ENCODE measurements at places on chromosomes 3 and 15.

DNA sequence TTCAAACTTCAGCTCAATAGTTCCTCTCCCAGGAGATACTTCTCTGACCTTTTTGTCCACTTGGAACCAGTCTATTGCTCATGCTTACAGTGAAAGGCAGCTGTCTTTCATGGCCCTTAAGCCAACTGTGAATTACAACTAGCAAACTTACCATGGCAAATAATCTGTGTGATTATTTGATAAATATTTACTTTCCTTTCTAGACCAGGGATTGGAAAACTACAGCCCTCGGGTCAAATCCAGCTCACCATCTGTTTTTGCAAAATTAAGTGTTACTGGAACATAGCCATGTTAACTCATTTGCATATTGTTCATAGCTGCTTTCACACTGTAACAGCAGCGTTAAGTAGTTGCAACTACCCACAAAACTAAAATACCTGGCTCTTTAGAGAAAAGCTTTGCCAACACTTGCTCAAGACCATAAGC lies 289.1 kb upstream of the MCTP2 start:
- DNase-seq: no peak

DNA sequence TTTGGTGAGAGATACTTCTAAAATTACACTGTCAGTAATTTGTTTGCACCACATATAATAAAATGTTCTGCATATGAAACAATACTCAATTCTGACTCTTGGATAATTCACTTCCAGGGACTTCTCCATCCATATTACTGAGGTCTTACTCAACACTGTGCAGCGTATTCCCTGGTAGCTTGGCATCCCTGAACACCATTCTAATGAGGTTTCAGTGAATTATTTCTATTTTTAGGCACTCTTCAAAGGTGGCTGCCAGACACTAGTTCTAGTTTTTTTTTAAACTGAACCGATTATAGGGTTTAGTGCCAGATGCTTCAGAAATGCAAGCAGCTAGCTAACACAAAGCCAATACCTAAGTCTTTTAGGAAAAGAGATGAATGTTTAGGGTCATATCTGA lies 283.3 kb downstream of the FEZF2 start:
- no peak for DNase-seq

- no peak for DNase-seq
Observed at GRCh38 chr3:146223401-146224373, 27.2 kb downstream of the PLSCR4 start.

- DNase-seq: no peak
Observed at GRCh38 chr3:115800489-115801075, 177.3 kb downstream of the GAP43 start.

- no peak for DNase-seq
Observed at GRCh38 chr3:174116421-174116820, 718.9 kb downstream of the NLGN1 start.
